ENCODE measurements at places on chromosomes 7 and 10. TPM values are rescaled to one million over a fixed set of nuclear protein-coding genes. Genes with fewer than 3 reads are reported as not detected.

Gene SEMA4G
- 0.10 TPM for total RNA-seq

Gene ZC3HAV1L
- 1.4 TPM for total RNA-seq

Gene TMEM176B
- total RNA-seq: 4.7 TPM

Gene TAS2R3
- total RNA-seq: 0.73 TPM

Gene PRKCQ
- 43.2 TPM for total RNA-seq

Gene SH2B2
- total RNA-seq: 9.2 TPM

Gene DPY19L1
- 9.9 TPM for total RNA-seq

Gene NXPH1
- not detected for total RNA-seq

Gene INHBA
- total RNA-seq: 5.5 TPM

Gene ENKUR
- 10.0 TPM for total RNA-seq

Gene CYP2W1
- total RNA-seq: not detected

Gene ECD
- total RNA-seq: 67.7 TPM

Gene TRIL
- not detected for total RNA-seq

Gene KAZALD1
- total RNA-seq: 0.42 TPM
